ENCODE measurements at places on chromosomes 3 and 15.
A peak's percentile ranks its signal among the peaks of the same experiment; 100 is the strongest.

GRCh38 chr15:85620690-85621049 lies 174.1 kb downstream of the KLHL25 start:
- DNase-seq, result no peak

DNA sequence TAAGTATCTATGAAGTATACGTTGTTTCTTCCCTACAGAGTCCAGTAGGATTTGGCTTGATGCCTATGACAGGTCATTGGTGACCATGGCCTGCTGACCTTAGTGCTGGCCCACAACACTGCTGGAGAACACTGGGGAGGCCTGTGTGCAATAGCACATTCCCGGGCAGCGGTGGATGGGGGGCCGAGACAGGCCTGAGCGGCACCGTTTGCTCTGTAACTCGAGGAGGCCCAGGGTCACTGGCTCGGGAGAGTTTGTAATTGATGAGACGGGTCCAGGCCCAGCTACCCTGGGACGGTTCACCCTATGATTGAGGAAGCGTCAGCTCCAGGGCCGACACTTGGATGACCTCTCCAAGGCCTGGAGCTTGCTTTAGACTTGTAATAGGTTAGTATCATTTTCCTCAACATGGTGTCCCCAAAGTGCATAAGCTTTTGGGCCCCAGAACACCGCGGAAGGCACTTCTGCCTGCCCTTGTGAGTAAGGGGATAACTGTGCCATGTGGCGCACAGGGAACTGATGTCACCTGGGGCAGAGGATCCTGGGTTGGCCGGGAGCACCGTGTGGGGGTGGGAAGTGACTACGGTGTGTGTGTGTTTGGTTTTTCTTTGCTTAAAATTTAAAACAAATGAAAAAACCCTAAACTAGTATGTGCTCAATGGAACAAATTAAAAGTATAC lies 12.0 kb downstream of the TRPM1 start:
- no peak for DNase-seq

DNA sequence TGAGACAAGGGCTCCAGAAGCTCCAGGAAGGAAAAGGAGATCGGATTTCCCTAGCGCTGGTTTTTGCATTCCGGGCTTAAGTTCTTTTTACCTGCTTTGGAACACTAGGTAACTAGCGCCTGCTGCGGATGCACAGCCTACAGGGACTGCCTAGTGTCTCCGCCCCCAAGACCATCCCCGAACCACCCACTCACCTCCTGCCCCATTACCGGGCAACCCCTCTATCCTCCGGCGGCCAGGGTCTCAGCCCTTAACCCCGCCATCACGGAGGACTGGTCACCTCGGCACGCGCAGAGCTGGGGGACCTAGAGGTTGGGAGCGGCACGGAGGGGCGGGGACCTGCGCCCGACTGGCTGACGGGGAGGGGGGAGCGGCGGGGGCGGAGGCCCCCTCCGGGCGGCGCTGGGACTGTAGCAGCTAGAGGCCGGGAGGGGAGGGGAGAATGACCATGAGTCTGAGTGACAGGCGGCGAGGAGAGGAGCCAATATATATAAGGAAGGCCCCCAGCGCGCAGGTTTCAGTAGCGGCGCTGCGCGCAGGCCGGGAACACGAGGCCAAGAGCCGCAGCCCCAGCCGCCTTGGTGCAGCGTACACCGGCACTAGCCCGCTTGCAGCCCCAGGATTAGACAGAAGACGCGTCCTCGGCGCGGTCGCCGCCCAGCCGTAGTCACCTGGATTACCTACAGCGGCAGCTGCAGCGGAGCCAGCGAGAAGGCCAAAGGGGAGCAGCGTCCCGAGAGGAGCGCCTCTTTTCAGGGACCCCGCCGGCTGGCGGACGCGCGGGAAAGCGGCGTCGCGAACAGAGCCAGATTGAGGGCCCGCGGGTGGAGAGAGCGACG lies at the start of gene DLL4:
TSS of gene DLL4 (plus strand) at position 520 of the 839 bp plus-strand sequence. CDS start 329 bp downstream, outside the sequence.
- DNase-seq, result peak; percentile 66

- DNase-seq, result peak; percentile 78
Observed at GRCh38 chr3:107240183-107241091, 136.8 kb upstream of the CCDC54 start.

DNA sequence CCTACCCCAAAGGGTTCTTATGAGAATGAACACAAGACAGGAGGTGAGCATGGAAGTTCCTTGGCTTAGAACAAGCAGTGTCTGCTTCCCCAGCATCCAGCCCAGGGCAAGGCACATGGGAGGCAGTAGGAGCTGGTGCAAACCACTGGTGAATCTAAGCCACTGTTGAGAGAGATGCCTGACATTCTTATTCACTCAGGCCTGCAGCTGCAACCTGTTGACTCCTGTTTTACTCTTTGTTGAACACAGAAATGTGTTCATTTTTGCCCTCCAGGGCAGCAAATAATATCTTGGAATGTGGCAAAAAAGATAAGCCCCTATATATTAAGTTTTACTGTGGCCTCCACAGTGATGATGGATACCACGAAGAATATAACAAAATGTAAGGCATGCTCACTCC lies 8.9 kb upstream of the PAK6 start:
- DNase-seq, result no peak

GRCh38 chr3:196336319-196337145 lies 1.7 kb downstream of the TM4SF19 start:
- no peak for DNase-seq

DNA sequence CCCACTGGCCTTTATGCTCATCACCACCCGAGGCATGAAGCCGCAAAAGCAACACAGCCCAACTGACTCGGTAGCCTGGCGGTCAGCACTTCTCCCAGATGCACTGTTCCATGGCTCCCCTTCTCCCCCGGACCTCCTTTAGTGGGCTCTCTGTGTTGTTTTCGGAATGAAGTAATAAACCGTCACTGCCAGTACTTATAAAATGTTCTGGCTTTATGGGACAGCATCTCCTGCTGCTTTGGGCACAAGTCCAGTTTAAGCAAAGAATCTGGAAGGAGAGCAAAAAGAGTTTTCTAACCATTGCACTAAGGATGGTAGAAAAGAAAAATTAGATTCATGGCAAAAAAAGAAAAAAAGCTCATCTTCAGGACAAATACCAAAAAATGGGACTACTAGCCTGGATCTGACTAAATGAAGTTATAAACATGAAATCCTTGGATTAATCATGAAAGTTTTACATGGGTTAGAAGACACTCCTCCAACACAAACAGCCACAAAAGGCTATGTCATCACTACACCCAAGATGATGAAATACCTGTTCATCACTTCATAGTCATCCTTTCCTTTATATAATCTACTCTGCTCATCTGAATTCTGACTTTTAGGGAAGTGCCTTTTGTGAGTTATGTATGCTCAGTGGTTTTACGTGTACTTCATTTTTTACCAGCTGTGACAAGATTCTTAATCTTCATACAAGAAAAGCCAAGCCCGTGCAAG lies 89.5 kb upstream of the UBE2E2 start:
- DNase-seq, result no peak

DNA sequence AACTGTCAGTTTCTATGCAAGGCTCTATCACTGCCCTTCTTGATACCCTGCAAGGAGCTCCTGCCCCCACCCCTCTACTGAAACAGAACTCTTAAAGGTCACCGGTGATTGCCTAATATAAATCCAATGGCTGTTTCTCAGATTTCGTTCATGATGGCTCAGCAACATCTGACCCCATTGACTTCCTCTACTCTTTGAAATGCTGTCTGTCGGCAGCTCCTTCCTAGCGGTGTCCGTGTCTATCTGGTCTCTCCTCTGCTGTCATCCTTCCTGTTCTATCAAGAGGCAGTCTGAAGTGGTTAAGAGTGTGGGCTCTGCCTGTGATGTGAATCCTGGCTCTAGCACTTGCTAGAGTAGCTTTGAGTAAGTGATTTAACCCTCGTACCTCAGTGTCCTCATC lies 5.5 kb downstream of the TMEM266 start:
- peak; percentile 47 for DNase-seq

- DNase-seq, result no peak
Observed at GRCh38 chr3:124904835-124905492, 17.8 kb upstream of the ITGB5 start.

GRCh38 chr3:11847607-11848006 lies 922 bp upstream of the TAMM41 start:
- DNase-seq, result peak; percentile 27

DNA sequence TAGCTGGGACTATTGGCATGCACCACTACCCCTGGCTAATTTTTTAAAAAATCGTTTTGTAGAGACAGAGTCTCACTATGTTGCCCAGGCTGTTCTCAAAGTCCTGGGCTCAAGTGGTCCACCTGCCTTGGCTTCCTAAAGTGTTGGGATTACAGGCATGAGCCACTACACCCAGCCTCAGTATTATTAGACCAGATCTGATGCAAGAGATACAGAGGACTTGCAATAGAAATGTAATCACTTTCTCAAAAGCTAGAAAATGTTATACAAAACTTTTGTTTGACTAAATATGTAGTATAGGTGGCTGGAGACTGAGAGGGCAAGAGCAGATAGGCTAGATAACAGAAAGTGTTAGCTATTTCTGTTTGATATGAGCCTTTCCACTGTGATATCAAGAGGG lies 531.9 kb downstream of the SOX2 start:
- DNase-seq, result no peak

- DNase-seq, result no peak
Observed at GRCh38 chr3:39541442-39541841, 74.0 kb downstream of the MOBP start.

GRCh38 chr3:88117683-88118082 lies 32.1 kb upstream of the C3orf38 start:
- no peak for DNase-seq

- DNase-seq, result no peak
Observed at GRCh38 chr3:45987368-45988291, 8.0 kb downstream of the FYCO1 start.

- DNase-seq, result no peak
Observed at GRCh38 chr3:151008699-151009098, 36.2 kb upstream of the CLRN1 start.

DNA sequence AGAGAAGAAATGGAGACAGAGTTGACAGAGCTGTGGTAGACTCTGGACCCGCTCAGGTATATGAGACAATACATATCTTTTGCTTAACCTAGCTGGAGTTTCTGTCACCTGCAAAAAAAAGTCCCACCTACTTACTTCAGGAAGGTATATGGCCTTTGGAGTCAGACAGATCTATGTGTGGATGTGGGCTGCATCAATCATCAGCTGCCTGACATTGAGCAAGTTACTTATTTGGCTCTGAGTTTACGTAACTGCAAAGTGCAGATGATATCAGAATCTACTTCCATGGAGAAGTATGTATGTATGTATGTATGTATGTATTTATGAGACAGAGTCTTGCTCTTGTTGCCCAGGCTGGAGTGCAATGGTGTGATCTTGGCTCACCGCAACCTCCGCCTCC lies 124.3 kb downstream of the MYLK start:
- DNase-seq, result no peak

DNA sequence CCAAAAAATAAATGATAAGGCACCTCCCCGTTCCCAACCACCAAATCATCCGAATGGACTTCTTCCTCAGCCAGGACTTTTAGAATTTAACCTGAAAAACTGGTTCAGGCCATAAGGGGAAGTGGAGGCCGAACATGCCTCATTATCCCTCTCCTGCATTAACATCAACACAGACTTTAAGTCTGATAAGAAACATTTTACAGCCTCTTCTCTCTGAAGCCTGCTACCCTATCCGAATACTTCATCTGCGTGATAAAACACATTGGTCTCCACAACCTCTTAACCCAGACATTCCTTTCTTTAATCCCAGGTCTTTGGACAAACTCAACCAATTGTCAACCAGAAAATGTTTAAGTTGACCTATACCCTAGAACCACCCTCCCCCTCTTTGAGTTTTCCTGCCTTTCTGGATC lies 850 bp upstream of the SLC41A3 start:
- DNase-seq, result no peak

- DNase-seq, result peak; percentile 39
Observed at GRCh38 chr3:111715911-111716523, 120.9 kb upstream of the ZBED2 start.

GRCh38 chr3:134652409-134652831 lies 1.6 kb upstream of the KY start:
- DNase-seq, result no peak

- no peak for DNase-seq
Observed at GRCh38 chr3:185024406-185024805, 128.5 kb downstream of the C3orf70 start.

GRCh38 chr15:66714543-66714981 lies 12.5 kb downstream of the SMAD6 start:
- no peak for DNase-seq

DNA sequence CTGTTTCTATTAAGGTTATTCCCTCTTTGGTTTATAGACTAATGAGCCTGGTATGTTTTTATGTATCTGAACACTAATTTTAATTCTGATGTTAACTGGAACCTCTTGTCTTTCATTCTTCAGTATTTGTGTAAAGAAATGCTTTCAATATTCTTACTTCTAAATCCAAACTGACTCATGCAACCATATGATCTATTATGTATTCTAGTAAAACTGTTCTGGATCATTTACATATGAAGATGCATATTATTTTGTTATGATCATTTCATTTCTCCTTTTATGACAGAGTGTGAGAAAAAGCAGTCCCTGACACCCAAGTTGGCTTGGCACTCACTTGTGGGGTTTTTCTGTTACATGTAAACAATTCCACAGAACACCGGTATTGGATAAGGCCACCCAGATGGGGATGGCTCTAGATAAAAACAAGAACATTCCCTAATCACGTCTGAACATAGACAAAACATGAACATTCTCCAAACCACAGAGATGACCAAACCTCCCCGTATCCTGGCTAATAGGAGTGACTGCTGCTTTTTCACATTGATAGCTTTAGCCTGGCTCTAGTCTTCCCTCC lies 72.2 kb upstream of the EPHB3 start:
- DNase-seq, result no peak

- DNase-seq, result no peak
Observed at GRCh38 chr15:71572452-71573053, 237.8 kb upstream of the NR2E3 start.

- DNase-seq, result no peak
Observed at GRCh38 chr3:160183345-160184076, 41.7 kb upstream of the C3orf80 start.

- DNase-seq, result no peak
Observed at GRCh38 chr3:137514853-137515252, 249.3 kb upstream of the SOX14 start.

DNA sequence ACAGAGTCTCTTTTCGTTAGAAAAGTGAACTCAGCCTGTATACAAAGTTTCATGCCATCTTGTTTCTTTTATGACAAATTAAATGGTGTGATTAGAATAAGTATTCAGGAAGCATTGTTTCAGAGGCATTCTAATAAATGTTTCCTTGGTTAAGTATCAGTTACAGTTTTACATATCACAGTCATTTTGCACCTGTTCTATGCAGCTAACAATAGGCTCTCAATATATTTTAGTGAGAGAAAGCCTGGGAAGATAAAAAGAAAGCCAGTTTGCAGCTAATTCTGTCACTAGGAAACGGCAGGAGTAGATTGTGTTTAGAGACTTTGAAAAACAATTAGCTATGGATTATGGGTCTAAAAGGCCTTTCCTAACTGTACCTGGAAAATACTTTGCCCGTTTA lies 252.8 kb downstream of the ZIC1 start:
- DNase-seq, result no peak

- DNase-seq, result no peak
Observed at GRCh38 chr3:159882790-159883779, 105.5 kb upstream of the IL12A start.

DNA sequence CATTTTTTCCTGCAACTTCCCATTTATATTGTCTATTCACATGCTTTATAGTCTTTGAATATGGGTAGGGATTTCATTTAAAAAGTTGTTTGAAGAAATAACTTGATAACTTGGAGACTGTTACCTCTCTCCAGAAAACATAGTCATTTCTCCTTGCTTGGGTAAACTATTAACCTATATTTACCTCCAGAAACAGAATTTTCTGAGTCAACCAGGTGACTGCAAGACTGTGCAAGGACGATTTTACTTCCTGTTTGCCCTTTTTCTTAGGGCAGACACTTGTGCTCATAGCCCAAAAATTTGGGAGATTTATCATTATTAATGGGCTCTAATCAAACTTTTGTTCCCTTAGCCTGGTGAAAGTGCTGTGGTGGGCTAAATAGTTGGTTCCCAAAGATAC lies 14.3 kb upstream of the MOBP start:
- no peak for DNase-seq

All from activated naive CD4-positive, alpha-beta T cell treated with anti-CD3 and anti-CD28 coated beads, Interleukin-2, amount 10 ng/mL, durations not matched to agents 7 days and 5 days (primary cell).